ENCODE measurements at places on chromosomes 3 and 15.

- no peak for DNase-seq
These were observed 4.9 kb upstream of the MAGEF1 start for GRCh38 chr3:184716622-184717398.

- no peak for DNase-seq
These were observed 45.6 kb downstream of the DCBLD2 start for GRCh38 chr3:98855806-98856400.

DNA sequence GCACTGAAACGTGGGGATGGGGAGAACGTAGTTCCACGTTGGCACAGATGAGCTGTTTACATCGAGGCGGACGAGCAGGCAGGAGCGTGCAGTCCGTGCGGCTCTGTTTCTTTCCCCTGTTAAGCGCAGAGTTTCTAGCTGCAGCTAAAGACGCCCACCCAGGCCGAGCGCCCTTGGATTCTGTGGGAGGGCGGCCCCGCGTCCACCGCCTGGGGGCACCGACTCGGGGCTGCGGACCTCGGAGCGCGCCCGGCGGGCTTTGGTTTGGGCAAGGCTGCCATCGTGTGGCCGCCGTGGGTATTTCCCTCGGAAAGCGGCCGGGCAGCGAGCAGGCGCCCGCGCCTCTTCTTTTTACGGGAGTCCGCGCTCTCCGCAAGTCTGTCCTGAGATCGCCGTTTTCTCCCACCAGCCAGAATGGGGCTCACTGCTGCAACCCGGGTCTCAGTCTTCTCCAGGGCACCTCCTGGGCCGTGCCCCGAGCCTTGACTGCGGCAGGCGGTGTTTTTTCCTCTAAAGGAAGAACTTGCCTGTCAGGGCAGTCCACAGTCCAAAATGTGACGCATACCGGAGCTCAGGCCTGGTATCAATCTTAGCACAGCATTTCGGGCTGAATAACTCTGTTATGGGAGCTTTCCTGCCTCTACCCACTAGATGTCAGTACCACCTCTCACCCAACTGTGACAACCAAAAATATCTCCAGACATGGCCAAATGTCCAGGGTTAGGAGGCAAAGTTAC, 219.9 kb upstream of the IGF1R start:
- DNase-seq = no peak

DNA sequence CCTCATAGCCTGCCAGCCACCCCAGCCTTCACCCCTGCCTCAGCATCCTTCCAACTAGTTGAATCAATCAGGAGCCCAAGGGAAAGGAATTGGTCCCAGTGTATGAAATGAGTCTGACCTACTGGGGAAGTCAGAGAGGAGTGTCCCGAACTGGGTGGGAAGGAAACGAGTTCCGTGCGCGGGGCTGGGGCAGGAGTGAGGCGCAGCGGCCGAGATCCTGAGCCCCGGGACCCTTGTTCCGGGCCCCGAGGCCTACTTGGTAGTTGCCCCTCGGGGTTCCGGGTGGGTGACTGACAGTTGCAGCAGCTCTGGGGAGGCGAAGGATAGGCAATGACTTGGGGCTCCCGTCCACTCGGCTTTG, 1.1 kb upstream of the PLCL2 start:
- DNase-seq = no peak

GRCh38 chr15:77386626-77387025, 33.3 kb downstream of the PEAK1 start:
- DNase-seq = no peak

GRCh38 chr3:32176989-32177701, 61.3 kb upstream of the CMTM8 start:
- no peak for DNase-seq
